Kidney epithelial cell (primary cell): ENCODE measurements at places on chromosomes 1 and 21. TPM values are rescaled to one million over a fixed set of nuclear protein-coding genes. Genes with fewer than 3 reads are reported as not detected.

The GIPC2 gene
- 1.5 and 1.6 TPM in 2 replicates for total RNA-seq

The TNNT2 gene
- 0.08 and 0.89 TPM in 2 replicates for total RNA-seq

The GABRD gene
- not detected in 2 replicates for total RNA-seq

DNA sequence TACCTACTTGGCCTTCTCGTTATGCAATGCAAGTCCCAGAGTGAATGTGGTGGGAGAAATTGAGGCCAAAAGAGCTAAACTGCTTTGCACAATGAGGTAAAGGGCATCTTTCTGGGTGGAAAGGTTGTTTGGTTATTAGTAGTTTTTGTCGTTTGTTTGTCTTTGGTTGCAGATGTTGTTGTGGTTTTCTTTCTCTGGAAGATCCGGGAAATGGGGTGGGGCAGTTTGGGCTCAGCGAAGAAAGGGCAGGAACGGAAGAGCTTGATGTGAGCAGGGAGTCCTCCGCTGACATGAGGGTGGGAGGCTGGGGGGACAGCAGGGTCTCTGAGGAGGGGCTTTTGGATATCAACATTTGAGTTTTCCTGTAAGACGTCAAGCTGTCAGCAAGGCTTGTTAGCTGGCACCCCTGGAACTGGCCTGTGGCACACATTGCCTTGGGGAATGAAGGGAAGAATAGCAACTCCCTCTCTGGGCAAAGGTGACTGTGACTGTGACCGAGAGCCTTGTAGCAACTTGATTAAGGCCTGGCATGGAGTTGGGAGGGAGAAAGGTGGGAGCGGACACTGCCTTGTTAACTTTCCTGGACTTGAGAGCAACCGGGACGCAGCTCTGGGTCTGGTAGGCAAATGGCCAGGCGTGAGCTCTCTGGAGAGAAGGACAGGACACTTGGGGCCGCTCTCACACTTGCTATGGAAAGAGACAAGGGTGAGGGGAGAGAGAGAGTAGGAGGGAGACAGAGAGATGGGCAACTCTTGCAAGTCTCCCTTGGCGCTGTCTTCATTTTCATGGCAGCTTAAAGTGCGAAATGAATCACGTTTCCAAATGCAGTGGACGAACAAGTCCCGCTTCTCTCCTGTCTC lies 15.4 kb upstream of the OPRD1 start:
- no peak for DNase-seq

GRCh38 chr1:41677620-41678019 lies 193.1 kb upstream of the EDN2 start:
- no peak for DNase-seq

- DNase-seq, result no peak
Measured at GRCh38 chr21:27515676-27516075, 548.8 kb upstream of the ADAMTS5 start.

GRCh38 chr1:91729621-91730358 lies 156.2 kb downstream of the TGFBR3 start:
- DNase-seq, result no peak

DNA sequence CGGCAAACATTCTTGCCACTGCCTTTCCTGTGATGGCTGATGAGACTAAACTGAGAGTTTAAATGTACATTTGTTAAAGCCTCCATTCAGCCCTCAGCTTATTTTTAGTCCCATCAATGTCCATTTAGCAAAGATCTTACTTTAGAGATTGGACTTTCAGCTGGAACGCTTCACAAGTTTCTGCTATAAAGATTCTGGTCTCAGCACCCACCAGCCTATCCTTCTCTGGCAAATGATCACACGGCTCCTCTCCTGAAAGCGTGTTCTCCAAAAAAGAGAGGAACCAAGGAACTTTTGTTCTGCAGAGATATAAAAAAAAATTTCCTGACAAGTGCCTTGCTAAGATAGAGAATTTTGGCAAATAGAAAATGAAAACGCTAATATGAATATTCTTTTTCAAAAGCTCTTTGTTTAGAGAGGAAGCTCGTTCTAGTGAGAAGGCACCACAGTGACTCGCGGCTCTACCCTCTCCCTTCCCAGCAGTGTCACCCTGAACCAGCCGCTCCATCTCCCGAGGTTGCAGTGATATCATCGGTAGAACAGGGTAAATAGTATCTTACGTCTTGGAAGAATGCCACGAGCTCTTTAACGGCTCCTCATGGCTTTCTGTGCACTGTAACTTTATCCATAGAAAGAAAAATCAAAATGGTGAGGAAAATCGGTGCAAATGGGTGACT lies 200.2 kb downstream of the APP start:
- DNase-seq, result no peak
